ENCODE measurements at places on chromosomes 16 and 17.

- peak; percentile 45 for DNase-seq
Observed at GRCh38 chr16:79599837-79600637, 500 bp downstream of the MAF start.

GRCh38 chr16:56282451-56282850, 91.2 kb downstream of the GNAO1 start:
- no peak for DNase-seq

GRCh38 chr16:67883872-67884261, 818 bp upstream of the NRN1L start:
- peak; percentile 21 for DNase-seq

- DNase-seq, result no peak
Observed at GRCh38 chr16:1509307-1510221, 16.4 kb downstream of the TELO2 start.
